Hematopoietic multipotent progenitor cell treated with erythropoietin and hydrocortisone succinate and interleukin-3 and kit ligand, for 8 days (in vitro differentiated cells): ENCODE measurements at places on chromosomes 1 and 21.

- no peak for DNase-seq
These were observed 481.6 kb downstream of the PLPP3 start for GRCh38 chr1:56097713-56098112.

GRCh38 chr1:29563571-29563970 lies 327.2 kb downstream of the PTPRU start:
- peak; percentile 20 for DNase-seq

DNA sequence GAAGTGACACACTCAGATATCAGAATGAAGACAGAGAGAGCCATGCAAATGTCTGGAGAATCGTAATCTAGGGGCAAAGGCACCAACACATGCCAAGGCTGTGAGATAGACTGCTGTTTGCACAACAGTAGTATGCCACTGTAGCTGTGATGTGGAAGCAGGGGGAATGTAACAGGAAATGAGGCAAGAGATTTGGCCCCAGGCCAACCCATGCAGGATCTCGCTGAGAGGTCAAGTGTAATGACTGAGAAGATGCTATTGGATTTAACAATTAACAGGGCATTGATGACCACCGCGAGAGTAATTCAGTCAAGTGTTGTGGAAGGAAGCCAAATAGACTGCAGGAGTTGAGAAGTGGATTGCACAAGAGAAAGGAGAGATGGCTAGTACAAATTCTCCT lies 107.3 kb upstream of the ST6GALNAC5 start:
- no peak for DNase-seq

DNA sequence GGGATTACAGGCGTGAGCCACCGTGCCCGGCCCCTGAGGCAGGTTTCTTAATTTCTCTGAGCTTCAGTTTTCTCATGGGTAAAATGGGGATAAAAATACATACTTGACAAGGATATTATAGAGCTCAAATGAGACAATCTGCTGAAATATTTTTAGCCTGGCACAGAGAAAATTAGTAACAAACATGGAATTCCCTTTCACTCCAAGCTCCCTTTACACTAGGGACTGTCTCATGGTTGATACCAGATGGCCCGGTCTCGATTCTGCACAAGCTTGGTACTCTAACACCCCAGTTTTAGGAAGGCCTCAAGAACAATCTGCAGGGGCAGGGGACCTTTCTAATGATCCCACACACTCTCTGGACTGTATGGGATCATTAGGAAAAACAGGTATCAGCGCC lies 671.7 kb downstream of the SMYD3 start:
- no peak for DNase-seq

GRCh38 chr1:180270530-180271271 lies 40.6 kb downstream of the LHX4 start:
- no peak for DNase-seq

DNA sequence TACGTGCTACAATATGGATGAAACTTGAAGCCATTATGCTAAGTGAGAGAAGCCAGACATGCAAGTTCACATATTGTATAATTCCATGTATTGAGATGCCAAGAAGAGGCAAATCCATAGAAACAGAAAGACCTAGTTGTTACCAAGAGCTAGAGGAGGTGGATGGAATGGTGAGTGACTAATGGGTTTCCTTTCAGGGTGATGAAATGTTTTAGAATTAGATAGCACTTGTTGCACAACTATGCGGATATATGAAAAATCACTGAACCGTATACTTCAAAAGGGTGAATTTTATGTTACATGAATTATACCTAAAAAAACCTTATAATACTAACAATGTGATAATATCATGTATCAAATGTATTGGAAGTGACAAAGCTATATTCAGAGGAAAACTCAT lies 18.1 kb downstream of the EPHA10 start:
- no peak for DNase-seq

DNA sequence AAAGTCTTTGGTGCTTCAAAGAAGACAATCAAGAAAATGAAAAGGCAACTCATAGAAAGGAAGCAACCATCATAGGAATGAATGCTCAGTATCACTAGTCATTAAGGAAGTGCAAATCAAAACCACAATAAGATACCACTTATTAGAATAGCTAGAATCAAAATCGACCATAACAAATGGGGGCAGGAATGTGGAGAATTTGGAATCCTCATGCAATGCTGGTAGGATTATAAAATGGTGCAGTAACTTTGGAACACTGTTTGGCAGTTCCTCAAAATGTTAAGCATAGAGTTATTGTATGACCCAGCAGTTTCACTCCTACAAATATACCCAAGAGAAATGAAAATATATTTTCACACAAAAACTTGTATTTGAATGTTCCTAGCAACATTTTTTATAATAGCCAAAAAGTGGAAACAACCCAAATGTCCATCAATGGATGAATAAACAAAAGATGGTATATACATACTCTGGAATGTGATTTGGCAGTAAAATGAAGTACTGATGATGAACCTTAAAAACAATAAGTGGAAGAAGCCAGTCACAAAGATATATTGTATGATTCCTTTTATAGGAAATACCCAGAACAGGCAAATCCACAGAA lies 105.6 kb downstream of the MIS18A start:
- DNase-seq: no peak

DNA sequence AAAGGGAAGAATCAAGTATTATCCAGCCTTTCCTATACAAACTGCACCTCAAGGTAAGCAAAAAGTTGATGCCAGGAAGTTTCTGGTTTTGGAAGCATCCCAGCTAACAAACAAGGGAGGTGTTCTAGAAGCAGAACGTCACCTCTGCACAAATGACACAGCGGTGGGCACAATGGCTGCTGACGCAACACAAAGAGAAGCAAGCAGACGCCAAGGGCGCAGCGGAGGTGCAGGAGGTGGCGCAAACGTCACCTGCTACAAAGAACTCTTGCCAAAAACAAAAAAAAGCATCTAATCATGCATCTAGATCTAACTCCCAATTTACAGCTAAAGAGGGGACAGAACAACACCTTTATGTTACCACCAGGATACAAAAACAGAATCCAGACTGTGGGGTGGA lies 88.5 kb downstream of the NPHP4 start:
- no peak for DNase-seq

DNA sequence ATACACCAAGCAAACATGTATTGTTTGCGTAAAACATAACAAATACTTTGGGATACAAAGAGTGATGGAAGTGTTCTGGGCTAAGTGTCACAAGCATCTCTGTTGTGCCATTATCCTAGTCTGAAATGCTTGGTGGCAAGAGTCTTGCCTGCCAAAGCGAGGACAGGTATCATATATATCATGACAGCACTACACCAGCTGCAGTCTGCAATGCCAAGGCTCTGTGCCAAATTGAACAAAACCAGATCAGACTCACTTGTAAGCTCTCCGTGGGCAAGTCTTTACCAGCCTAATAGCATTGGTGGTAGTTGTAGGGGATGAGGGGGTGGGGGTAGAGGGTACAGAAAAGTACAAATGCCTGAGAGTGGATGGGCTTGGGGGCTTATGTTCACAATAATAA lies 119.2 kb downstream of the RWDD3 start:
- no peak for DNase-seq

- DNase-seq: peak; percentile 81
These were observed 32.8 kb upstream of the IFNAR2 start for GRCh38 chr21:33196941-33197374.

- no peak for DNase-seq
These were observed 99.5 kb downstream of the CC2D1B start for GRCh38 chr1:52266507-52266906.

GRCh38 chr1:202247837-202248795 lies 54.5 kb downstream of the LGR6 start:
- DNase-seq: no peak

- DNase-seq: peak; percentile 30
These were observed 65.9 kb downstream of the SLC37A1 start for GRCh38 chr21:42579456-42580075.

GRCh38 chr1:207342332-207342731 lies 20.9 kb downstream of the CD55 start:
- DNase-seq: no peak

GRCh38 chr1:32142446-32143301 lies 34.8 kb downstream of the KPNA6 start:
- DNase-seq: no peak

GRCh38 chr1:62778208-62778607 lies 5.7 kb upstream of the ATG4C start:
- no peak for DNase-seq

- no peak for DNase-seq
These were observed 112.7 kb downstream of the PRDM2 start for GRCh38 chr1:13812456-13813397.

DNA sequence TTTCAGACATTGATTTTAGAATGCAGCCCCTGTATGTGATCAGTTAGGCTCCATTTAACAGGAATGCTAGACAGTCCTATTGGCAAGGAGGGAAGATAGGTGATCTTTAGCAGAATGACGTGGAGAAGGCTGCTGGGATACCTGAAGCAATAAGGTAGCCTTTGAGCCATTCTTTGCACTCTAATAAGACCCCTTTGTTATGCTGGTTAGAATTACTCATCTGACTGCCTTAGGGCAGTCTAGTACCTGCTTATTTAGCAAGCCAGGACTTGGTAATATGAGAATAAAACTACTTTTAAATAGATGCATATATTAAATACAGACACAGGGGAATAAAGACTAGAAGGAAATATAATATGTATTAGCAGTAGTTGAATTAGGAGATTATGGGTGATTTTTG lies 29.1 kb downstream of the NGF start:
- no peak for DNase-seq

DNA sequence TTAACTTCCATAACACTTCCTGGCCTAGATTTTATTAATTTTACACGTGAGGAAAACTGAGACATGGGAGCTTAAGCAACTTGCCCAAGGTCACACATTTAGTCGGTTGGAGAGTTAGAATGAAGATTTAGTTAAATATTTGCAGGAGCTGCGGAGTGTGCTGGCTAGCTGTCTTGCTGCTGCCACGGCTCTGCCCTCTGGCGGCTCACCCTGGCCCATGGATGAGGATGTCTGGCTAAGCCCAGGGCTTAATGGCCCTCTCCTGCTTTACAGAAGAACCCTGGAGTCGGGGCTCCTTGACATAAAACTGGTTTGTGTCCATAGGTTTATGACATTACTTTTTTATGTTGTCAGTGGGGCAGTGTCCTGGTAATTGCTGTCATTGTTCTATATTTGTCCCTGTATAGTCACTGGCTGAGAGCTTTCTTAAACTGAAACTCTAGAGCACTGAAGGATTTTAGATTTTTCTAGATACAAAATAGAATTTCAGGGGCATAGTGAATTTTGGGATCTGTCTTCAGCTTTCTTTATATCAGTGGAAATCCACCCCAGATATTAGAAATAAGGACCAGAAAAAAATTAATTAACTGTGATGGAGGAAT lies 88.9 kb upstream of the WLS start:
- no peak for DNase-seq

DNA sequence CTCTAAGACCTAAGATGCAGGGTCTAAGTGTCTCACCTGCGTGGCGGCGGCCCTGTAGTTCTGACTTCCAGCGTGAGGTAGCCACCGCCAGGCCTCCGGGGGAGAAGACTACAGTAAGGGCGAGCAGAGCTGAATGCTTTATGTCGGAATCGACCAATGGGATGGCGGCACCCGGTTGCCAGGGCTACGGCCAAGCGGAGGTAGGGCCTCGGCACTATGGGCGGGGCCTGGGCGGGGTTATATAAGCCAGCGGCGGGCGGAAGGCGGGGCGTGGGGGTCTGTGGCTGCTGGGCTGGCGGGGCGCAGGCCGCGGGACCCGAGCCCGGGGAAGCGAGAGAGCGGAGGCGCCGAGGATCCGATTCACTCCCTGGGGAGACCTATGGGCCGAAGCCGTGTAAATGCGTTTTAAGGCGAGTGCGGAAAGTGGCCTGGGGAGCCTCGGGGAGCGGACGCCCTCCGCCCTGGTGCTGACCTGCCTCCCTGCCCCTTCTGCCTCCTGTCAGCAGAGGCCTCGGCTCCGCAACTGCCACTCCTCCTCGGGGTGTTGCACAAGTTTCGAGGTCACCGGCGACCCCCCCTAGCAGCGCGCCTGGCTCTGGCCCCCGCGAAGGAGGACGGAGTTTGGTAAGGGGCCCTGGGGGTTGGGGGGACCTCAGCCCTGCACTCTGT lies at the start of gene AZIN2:
Gene AZIN2 (plus strand): TSS at position 269 of the 669 bp plus-strand sequence. CDS start 1,097 bp downstream, outside the sequence.
- peak; percentile 92 for DNase-seq

- no peak for DNase-seq
These were observed 31.7 kb downstream of the RCSD1 start for GRCh38 chr1:167661527-167662426.

GRCh38 chr1:245319094-245319493 lies 164.3 kb downstream of the KIF26B start:
- no peak for DNase-seq

- no peak for DNase-seq
These were observed 29.7 kb downstream of the MRPL39 start for GRCh38 chr21:25577424-25578055.

DNA sequence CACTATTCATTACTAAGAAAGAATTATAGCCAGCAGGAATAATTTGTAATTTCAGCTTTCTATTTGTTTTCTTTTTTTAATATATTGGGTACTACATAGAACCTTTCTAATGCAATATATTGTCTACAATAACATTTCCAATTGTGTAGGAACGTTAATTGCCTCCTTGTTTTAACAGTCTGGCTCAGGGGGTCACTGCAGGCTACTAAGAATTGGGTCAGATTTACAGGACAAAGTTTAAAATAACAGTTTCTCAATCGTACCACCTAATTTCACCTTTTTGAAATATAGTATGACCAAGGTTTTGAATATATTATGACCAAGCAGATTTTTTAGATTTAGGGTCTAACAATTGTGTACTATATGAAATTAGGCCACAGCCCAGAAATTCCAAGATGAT lies 2.4 kb downstream of the CFH start:
- no peak for DNase-seq

GRCh38 chr1:185934476-185935189 lies 200.4 kb downstream of the HMCN1 start:
- DNase-seq: no peak

- DNase-seq: no peak
These were observed 37.9 kb upstream of the TENT5C start for GRCh38 chr1:117567976-117568375.

DNA sequence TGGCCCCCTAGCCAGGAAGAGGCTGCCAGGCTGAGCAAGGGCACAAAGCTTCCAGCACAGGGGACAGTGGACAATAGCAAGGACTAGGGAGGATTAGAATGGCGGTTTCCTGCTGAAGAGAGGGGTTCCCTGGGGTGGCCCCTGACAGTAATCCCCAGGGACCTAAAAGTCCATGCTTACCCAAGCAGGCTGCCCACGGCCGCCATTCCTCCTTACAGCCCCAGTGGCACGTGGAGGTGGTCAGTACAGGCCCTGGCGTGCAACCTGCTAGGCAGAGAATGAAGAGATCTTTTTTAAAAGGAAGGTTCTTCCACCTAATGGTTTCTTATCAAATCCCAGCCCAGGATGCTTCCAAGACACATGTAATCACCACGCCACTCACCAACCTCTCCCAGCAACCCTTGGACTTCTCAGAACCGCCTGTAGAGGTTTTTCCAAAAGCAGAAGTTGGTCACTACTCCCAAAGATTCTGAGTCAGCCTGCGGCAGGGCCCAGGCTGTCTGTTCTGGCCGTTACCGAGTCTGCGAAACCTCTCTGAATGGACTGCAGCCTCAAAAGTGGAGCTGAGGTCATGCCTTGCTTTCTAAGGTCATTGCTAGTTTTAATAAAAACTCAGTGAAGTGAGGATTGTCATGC lies 926 bp downstream of the MRPL55 start:
- no peak for DNase-seq

- no peak for DNase-seq
These were observed 29.0 kb downstream of the TRIM62 start for GRCh38 chr1:33152685-33153432.
